Sciatic nerve (tissue), 2 donors: ENCODE measurements at places on chromosomes 7 and 10.
A peak's percentile ranks its signal among the peaks of the same experiment; 100 is the strongest.

GRCh38 chr10:49817845-49818244 lies 55.7 kb upstream of the OGDHL start:
- DNase-seq, result no peak

DNA sequence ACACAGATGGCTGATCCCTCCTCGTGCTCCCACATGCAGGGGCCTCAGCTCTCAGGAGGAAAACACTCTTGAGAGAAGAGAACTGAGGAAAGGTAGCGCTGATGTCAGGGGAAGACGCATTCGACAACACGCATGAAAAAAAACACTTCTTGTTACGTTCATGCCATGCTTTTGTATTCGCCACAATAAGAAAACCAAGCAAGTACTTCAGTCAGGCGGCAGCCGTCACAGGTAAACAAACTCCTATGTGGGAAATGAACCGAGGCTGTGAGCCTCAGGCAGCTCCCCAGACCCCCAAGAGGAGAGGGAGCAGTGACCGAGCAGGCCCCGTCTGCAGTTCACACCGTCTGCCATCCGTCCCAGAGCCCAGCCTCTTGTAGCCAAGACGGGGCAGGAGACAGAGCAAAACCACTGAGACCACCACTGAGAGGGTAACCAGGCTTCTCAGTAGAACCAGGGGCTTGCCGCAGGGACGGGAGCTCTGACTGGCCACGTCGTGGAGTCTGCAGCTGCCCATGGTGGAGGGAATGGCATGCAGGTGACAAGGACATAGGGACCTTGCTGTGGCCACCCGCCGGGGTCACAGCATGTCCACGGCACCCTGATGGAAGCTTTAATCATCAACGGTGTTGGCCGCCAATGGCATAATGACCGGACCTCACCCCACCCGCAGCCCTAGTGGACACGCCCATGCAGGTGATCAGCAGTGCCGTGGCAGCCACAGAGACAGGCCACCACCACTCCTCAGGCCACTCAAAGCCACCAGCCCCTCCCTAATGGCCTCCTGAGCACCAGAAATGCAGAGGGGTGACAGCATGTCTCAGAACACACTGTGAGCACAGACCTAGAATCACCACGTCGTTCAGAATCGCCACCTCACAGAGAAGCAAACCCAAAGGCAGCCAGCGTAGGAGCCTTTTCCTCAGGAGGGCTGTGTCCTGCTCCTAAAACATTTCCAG lies 304.3 kb downstream of the PTPRN2 start:
- no peak for DNase-seq

DNA sequence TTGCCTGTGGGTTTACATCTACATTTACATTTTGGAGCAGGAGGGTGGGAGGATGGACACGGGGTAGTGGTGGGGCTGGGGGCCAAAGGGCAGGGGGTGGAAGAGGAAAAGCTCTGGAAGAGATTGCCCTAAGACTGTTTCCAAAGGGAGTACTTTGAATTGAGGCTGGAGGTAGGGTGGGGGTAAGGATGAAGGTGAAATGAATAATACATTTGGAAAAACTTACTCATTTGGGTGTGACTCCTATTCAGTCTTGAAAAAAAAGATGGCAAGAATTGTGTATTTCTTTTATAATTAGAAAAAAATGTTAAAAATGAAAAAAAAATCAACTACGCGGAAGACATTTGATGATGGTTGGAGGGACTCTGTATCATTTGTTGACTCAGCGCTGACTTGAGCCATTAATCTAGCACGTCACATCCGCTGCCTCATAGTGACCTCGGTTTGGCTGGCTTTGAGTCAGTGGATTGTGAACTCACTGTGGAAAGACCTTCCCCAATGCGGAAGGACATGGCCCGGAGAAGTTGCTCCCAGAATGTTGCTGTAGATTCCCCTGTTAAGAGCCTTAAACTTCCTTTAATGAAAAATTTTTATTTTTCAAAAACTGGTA lies 2.8 kb downstream of the FAM180A start:
- peak; percentile 68 for DNase-seq

GRCh38 chr7:96982586-96982985 lies 22.8 kb upstream of the DLX6 start:
- no peak for DNase-seq

GRCh38 chr10:69123306-69123746 lies 652 bp upstream of the VPS26A start:
- peak; percentile 81 for DNase-seq

DNA sequence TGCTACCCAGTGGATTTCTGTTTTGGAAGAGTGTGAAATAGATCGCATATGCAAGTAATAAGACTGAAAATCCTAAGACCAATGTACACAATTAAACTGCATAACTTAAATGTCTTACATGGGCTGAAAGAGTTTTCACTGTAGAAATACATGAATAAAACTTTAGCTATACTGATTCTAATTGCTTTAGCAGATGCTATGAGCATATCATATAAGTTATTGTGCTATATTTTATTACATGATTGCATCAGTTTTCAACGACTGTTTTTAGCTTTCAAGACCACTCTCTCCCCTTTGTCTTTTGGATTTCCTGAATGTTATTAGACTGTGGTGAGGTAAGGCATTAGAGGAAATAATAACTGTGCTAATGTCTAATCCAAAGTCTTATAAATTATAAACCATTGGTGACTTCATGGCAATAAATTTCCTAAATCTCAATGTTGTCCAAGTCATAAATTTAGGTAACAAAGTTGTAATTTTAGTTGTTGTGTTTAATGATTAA lies 124.5 kb downstream of the SEMA3A start:
- DNase-seq, result no peak

DNA sequence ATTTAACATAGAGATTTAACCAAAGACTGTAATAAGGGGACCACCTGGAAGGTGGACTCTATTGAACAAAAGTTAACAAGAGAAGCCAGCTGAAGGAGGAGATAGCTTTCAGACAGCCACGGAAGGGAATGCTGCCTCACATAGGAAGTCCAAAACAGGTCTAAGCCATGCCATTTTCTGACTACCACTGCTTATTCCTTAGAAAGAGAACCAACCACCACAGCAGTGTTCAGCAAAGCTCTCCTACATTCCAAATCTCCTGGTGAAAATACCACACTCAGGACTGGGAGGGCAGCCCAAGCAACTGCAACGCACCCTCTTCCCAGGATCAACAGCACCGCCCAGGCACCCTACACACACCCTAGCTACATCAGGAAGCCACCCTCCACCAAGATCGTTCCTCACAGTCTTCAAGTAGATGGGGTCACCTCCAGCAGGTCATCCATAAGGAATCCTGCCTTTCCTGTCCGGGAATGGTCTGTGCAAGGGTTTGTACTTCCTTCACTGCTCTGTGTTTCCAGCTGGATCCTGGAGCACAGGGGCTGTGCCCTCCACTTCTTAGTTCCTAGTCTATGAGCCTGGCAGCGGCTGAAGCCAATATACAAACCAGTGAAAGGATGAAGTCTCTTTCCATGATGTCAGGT lies 2.5 kb downstream of the KIAA1549 start:
- no peak for DNase-seq
